ENCODE measurements at places on chromosomes 4 and X. TPM values are rescaled to one million over a fixed set of nuclear protein-coding genes. Genes with fewer than 3 reads are reported as not detected.
A peak's percentile ranks its signal among the peaks of the same experiment; 100 is the strongest.

MAGEB1 gene
- not detected for polyA plus RNA-seq

- DNase-seq, result no peak
Measured at GRCh38 chr4:168847771-168848502, 162.1 kb downstream of the CBR4 start.

SYTL4 gene
- polyA plus RNA-seq, result 10.4 TPM

ADH1B gene
- polyA plus RNA-seq, result 38.6 TPM

DNA sequence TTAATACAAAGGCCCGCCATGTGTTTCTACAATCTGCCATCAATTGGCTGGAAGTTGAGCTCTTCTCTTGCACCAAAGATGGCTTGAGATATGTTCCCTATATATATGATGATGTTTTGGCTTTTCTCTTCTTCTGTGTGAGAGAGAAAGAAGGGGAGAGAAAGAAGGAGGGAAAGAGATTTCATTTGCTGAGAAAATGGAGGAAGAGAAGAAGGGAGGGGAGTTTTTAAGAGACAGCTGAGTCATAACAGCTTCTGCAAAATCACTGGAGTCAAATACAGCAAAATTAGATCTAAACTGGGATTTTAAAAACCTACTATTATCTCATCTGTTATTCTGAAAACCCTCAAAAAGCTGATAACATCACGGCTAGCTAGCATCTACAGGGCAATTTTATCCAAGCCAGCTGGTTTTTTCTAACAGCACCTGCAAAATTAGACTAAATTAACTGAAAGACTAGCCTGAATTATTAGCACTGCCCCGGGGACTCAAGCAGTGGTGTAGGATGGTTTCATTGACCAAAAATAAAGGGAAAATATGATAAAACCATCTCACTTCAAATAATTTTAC is 647.6 kb upstream of the ACTRT1 start:
- no peak for DNase-seq

GRCh38 chr4:107721436-107722100 is 1.5 kb upstream of the PAPSS1 start:
- peak; percentile 74 for DNase-seq

RNF150 gene
- polyA plus RNA-seq, result 5.0 TPM

DNA sequence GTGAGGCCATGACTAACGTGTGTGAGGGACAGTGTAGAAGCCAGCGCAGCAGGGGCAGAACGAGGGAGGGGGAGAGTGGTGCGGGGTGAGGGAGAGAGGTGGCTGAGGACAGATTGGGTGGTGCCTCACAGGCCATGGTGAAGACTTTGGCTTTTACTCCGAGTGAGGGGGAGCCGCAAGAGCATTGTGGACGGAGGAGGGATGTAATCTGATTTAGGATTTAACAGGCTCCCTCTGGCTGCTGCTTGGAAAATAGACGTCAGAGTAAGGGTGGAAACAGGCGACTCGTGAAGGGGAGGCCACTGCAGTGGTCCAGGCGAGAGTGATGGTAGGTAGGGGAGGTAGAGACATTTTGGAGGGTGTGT is 13.0 kb downstream of the PPP1R3F start:
- DNase-seq, result peak; percentile 63

GRCh38 chr4:48187813-48188212 is 53.8 kb upstream of the TXK start:
- no peak for DNase-seq

DNA sequence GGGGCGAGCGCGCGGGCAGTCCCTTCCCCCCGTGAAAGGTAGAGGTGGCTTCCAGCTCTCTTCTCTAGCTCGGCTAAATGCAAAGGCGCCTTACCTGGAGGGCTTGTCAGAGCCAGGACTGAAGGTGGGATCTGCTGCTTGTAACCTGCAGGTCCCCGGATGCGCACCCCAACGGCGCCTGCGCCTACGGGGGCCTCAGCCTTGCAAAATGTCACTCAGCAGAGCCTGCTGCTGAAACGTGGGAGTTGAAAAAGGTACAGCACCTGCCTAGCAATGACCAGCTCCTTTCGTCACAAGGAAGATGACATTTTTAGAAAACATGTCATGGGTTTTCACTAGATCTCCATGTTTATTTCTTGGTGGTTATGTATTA is 583 bp downstream of the ABHD18 start:
- DNase-seq, result peak; percentile 77

DNA sequence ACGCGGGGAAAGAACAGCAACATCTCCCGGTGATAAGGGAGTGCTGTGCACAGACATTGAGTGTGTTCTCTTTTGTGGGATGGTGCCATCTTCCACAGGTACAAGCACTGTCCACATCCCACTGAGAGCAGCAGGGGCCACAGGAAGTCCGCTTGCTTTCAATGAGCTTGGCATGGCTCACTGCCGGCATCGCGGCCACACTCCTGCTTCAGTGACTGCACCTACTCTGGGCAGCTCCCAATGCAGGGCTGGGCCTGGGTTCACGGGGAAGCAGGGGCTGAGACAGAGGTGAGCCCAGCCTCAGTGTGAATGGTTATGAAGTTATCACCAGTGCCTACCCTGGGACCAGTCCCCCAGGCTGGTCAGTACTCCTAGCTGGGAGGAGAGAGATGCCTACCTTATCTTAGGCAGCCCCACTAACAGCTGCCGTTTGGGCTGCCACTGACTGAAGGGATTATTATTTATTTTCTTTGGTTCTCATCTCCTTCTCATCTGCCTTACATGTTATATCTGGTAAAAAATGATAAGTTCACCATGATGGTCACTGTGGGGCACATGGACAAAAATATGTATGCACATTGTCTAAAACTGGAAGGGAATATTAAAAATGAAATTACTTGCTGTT is 99.2 kb downstream of the MGST2 start:
- DNase-seq, result no peak

GYPA gene
- 2.6 TPM for polyA plus RNA-seq

CSN1S1 gene
- not detected for polyA plus RNA-seq
